T-cell (primary cell): ENCODE measurements at places on chromosomes 11 and 22. TPM values are rescaled to one million over a fixed set of nuclear protein-coding genes. Genes with fewer than 3 reads are reported as not detected.

Gene OR51I1
- total RNA-seq, result not detected

Gene MAP6
- 0.30 TPM for total RNA-seq

Gene TUBA8
- 2.6 TPM for total RNA-seq

Gene HTR3B
- total RNA-seq, result not detected

DNA sequence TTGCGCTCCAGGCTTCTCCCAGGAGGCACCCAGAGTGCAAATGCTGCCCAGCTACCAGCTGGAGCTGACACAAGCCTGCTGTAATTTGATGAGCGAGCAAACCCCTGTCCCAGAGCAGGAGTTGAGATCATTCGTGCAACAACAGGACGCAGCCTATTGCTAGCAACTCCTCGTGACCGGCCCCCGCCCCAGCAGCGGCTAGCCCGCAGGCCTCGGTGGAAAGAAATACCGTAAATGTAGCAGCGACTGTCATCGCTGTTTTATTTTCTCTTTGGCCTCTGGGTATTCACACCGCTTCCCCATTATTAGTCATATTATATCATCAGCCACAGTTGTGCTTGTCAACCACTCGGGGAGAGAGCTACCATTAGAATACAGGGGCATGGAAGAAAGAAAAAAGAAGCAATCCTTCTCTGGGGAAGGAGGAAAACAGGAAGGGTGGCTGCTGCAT is 59.2 kb upstream of the ATXN10 start:
- no peaks in the 10 kb centered on the region for H3K36me3 ChIP-seq
- H3K27ac ChIP-seq, result peak overlapping the region; percentile 71
- no peak overlapping the region for H3K4me3 ChIP-seq
- no peak for DNase-seq

GRCh38 chr11:61058583-61059259 is 43.6 kb upstream of the CD5 start:
- no peaks in the 10 kb centered on the region for H3K36me3 ChIP-seq
- H3K4me3 ChIP-seq, result no peak overlapping the region
- no peak for DNase-seq
- H3K4me1 ChIP-seq, result peaks cover 82% of the 10 kb centered on the region
- peak overlapping the region; percentile 16 for H3K27ac ChIP-seq

GRCh38 chr22:32082331-32082730 is 39.3 kb downstream of the SLC5A1 start:
- no peak for DNase-seq
- no peak overlapping the region for H3K4me3 ChIP-seq
- no peaks in the 10 kb centered on the region for H3K36me3 ChIP-seq
- no peak overlapping the region for H3K27ac ChIP-seq
- H3K27me3 ChIP-seq, result peaks cover 1% of the 10 kb centered on the region
- H3K4me1 ChIP-seq, result no peaks in the 10 kb centered on the region
